Activated naive CD8-positive, alpha-beta T cell treated with anti-CD3 and anti-CD28 coated beads, Interleukin-2, amount 10 ng/mL, durations not matched to agents 7 days and 5 days (primary cell): ENCODE measurements at places on chromosomes 16 and 17. TPM values are rescaled to one million over a fixed set of nuclear protein-coding genes. Genes with fewer than 3 reads are reported as not detected.

DNA sequence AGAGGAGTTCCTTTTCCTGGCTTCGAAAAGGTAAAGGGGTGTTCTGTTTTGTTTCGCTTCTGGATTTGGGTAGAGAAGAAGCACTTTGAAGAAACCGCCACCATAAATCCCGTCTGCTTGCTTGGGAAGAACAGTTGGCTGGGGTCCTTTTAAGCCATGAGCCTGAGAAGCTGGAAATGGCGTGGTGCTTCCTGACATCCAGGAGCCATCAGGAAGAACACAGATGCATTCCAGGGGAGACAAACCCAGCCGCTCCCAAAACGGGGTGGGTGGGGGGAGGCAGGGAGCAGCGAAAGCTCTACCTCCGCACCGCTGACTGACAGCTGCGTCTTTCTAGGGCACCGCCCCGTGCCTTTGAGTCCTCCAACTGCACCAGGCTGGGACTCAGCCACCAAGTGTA, 91.6 kb downstream of the ZDHHC7 start:
- DNase-seq: no peak

DNA sequence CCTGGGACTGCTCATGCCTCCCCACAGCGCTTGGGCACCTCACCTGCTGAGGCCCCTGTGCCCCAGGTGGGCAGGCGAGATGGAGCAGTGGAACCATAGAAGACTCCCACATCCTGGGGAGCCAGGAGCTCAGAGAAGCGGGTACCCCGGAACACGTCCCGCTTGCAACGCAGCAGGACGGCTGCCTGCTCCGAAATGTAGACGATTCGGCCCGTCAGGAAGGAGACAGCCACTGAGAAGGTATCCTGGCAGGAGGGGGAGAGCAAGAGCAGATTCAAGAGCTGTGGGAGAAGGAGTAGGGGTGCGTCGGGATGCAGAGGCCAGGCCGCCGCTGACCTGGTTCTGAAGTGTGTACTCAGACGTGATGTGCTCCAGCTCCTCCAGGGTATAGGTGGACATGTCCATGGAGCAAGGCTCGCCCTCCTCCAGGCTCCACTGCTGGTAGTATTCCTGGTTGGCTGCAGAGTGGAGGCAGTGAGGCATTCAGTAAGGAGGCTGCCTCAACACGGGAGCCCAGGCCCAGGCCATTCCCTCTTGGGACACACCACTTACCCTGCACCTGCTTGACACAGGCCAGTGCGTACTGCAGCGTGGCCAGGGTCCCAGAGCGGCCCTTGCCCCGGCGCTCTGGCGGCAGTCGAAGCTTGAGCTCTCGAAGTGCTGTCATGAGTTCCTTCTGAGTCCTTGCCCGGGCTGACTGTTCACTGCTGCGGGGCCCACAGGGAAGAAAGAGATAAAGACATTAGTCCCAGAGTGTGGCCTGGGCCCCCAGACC, 2.6 kb downstream of the PER1 start:
- DNase-seq: no peak

- peak; percentile 12 for DNase-seq
Measured at GRCh38 chr16:29198231-29198630, 208.3 kb downstream of the NPIPB11 start.

Gene CSH1
- total RNA-seq: not detected

Gene SCGB1C2
- not detected for total RNA-seq

Gene P2RX5
- 19.0 TPM for total RNA-seq

- DNase-seq: no peak
Measured at GRCh38 chr17:79775632-79776031, 2.3 kb upstream of the CBX2 start.

GRCh38 chr17:58680038-58680369, 11.8 kb downstream of the TEX14 start:
- no peak for DNase-seq

DNA sequence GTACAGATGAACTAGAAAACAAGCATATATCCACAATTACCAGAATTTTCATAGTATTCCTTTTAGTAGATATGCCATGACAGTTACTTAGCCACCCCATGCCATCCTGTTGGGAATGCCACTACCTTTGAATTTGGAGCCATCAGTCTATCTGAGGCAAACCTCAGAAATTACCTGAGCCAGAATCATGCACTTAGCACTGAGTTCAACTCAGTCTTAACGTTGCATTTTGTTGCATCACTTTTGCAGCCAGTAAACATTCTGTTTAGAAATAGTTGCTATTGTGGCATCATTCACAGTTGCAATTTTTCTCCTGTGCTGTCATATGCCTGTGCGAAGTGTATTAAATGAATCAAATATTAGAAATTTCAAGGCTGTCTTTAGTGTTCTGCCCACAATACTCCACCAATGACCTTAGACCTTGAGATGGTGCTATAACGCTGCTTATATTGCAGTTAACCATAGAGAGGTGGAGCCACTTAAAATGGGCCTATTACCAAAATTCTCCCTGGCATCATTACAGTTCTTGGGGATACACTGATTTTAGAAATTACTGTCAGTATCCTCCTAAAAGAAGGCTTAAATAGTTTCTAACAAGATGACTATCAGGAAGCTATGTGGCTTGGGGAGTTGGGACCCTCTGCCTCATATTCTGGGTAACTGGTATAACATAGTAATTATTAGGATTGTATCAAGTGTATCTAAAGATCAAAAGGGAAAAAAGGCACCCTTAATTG, 11.1 kb downstream of the PTRH2 start:
- DNase-seq: no peak

DNA sequence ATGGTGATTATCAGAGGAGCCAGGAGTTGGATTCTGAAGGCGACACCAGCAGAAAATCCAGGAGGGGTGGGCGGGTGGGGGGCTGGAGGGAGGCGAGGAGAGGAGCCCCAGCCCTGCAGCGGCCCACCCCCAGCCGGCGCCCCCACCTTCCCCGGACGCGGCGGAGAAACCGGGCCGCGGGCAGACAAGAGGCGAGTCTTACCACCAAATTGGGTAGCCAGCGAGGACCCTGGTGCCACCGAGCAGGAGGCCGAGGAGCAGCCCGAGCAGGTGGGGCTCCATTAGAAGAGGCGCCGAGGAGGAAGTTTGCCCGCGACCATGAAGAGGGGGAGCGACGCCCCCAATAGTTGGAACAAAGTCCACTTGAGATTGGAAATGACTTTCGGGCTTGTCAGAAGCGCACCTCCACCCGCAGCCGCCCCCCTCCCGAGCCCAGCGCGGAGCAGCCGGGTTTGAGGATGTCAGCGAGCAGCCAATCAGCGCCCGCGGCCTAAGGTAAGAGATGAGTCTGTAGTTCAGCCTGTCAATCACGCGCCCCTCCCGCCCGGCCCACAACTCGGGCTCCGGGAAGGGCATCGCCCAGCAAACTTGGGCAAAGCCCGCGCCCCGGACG, at the start of gene WNT3:
Gene WNT3, minus strand, starts transcription at position 377 of the 613 bp plus-strand sequence. Its CDS starts 95 bp downstream, at position 282.
- DNase-seq: peak; percentile 61

GRCh38 chr17:21166595-21167210, 39.9 kb downstream of the DHRS7B start:
- DNase-seq: no peak
